ENCODE measurements at places on chromosomes 13 and 19.
A peak's percentile ranks its signal among the peaks of the same experiment; 100 is the strongest.

- no peak for DNase-seq
Observed at GRCh38 chr13:60012488-60012887, 151.2 kb downstream of the DIAPH3 start.

GRCh38 chr19:1752757-1753728 lies at the start of gene ONECUT3:
ONECUT3 (plus strand) TSS chr19:1753506; CDS start chr19:1753663, 157 bp downstream.
- no peak for DNase-seq

- DNase-seq, result no peak
Observed at GRCh38 chr13:36029166-36029565, 102.0 kb downstream of the DCLK1 start.

DNA sequence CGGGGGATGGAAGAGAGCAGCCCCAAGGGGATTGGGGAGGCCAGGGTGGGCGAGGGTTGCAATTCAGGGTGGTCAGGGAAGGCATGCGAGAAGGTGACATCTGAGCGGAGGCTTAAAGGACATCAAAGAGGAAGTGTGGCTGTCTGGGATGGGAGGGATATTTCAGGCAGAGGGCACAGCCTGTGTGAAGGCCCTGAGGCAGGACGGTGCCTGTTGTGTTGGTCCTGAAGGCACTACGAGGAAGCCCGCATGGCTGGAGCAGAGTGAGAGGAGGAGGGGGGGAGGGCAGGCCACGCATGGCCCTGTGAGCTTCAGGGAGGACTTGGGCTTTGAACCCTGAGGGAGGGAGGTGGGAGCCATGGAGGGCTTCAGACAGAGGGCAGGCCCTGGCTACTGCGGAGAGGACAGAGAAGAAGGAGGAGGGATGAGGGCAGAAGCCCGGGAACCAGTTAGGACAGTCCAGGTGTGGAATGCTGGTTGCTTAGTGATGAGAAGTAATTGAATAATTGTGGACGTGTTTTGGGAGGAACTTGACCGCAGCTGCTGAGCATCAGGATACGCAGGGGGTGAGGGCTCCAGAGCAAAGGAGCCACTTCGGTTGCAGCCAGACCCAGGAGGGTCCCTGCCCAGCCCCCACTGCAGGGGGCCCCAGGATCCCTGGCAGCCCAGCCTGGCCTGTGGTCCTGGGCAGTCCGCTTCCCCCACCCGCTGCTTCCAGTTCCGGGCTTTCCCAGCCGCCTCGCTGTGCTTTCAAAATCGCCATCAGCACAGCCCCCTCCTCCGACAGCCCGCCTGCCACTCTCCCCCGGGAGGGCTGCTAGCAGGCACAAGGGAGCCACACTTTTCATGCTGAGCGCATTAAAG lies 6.2 kb downstream of the TLE6 start:
- no peak for DNase-seq

- DNase-seq, result no peak
Observed at GRCh38 chr13:75818179-75818967, 182.2 kb downstream of the LMO7 start.

DNA sequence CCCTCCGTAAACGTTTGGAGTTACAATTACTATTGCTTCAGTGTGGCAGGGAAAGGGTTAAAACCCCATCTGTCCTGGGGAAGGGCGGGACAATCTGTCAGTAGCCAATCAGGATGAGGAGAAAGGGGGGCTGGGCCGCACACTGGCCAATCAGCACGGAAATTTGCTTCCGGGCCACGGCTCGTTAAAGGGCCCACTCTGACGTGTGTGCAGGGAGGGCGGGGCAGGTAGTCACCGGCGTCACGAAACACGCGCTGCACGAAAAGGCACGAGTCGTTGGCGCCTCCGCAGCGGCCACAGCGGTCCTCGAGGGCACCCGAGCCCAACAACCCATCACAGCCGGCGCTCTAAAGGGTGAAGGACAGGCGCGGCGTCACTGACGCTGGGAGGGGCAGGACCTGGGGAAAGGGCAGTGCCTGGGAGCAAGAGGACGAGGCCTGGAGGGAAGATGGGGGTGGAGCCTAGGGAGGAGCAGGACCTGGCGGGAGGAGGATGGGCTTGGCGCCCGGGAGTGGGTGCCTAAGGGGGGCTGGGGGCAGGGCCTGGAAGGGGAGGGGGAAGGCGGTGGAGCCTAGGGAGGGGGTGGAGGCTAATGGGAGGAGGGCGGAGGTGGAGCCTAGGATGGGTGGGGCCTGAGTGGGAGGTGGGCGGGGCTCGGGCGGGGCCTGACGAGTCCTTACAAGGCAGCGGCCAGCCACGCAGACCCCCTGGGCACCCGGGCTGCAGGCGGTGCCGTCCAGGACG lies 4.9 kb downstream of the ADAMTSL5 start:
- peak; percentile 87 for DNase-seq

DNA sequence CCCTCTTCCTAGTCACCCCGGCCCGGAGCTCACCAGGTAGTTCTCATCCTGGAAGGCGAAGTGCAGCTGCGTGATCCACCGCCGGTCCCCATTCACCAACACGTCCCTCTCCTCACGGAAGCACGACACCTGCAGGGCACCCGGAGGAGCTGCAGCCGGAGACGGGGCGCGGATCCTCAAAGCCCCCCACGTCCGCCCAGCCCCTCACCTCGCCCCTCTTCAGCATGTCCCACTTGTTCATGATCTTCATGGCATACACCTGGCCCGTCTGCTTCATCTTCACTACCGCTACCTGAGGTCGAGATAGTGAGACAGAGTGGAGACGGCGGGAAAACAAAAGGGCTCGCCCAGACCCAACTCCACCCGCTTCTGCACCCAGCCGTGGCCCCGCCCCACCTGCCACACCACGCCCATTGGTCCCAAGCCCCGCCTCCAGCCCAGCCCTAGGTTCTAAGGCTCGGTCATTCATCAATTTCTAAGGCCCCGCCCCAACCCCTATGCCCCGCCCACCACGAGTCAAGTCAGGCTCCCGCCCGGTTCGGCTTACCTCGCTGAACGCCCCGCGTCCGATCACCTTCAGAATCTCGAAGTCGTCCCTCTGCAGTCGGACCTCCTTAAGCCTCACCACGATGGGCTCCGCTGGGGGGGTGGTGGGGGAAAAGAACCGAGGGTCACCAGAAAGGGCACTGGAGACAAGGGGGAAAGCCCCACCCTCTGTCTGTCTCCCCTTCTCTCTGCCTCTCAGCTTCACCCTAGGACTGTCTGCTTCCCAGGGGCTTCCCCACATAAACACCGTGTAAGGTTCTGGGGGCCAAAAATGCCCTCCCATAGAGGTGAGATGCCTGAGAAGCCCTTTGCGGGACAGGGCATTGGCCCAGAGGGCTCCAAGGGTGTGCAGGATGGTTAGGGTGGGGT lies 2.8 kb downstream of the DMPK start:
- peak; percentile 68 for DNase-seq

DNA sequence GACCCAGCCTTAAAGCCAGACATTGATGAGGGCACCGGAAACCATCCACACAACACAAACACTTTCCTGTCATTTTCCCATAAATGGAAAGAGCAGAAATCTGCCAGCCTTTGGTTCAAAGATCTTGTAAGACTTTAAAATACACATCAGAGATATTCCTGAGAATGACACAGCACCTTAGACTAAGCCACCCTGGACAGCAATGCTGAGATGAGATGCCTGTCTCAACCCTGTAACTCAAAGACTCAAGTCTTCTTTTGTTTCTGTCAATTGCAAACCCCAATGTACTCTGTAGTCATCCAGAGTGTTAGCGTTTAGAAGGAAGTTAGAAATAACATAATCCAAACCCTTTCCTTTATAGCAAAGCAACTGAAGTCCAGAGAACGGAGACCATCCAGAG lies 119.2 kb downstream of the CCNA1 start:
- no peak for DNase-seq

DNA sequence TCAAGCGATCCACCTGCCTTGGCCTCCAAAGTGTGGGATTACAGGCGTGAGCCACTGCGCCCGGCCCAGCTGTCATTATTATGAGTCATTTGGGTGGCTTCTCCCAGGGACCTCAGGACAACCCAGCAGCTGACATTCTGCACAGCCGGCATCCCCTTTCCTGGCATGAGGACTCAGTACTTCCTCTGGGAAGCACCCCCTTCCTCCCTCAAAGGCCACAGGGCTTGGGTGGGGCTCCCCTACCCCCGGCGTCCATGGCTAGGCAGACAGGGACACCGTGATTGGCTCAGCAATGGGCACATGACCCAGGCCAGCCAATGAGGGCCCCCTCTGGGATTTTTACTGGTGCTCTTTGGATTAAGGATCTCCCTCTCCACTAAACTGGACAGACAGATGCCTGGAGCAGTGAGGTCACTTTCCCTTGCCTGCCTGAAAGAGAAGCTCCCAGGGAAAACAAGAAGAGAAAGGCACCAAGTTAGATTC lies 6.0 kb downstream of the KANK2 start:
- no peak for DNase-seq

- no peak for DNase-seq
Observed at GRCh38 chr13:80858131-80858530, 517.2 kb upstream of the SPRY2 start.

DNA sequence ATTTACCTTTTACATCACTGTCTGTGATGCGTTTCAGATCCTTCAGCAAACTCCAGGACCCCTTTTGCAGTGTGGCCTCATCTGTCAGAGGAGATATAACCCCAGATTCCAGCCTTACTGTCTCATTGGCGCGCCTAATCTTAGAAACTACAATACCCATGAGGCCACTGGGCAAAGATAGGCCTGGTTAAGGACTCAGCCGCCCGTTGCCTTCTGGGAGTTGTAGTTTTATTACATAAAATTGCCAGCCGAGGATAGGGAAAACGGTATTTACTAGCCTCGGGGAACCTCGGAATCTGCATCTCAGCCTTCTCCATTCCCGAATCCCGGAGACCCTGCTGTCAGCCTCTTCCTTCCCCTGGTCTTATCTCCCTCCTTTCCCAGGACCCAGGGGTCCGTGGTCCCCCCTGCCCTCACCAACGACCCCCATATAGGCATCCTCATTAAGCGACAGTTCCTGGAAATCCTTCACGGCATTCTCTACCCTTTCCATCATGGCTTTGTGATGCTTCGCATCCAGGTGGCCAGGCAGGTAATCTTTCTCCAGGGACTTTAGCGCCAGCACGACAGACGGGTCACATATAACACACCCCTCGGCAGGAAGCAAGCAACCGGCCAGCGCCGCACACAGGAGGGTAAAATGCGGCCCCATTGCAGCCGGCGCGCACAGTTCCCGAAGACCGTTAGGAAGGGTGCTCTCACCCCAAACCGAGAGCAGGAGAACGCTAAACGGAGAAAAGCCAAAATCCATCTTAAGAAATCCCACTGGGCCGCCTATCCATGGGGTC lies 1.3 kb downstream of the IZUMO1 start:
- DNase-seq, result peak; percentile 35

GRCh38 chr13:104414181-104414580 lies 1348.0 kb upstream of the SLC10A2 start:
- no peak for DNase-seq

- peak; percentile 23 for DNase-seq
Observed at GRCh38 chr13:113875837-113876281, 12.0 kb upstream of the GAS6 start.

DNA sequence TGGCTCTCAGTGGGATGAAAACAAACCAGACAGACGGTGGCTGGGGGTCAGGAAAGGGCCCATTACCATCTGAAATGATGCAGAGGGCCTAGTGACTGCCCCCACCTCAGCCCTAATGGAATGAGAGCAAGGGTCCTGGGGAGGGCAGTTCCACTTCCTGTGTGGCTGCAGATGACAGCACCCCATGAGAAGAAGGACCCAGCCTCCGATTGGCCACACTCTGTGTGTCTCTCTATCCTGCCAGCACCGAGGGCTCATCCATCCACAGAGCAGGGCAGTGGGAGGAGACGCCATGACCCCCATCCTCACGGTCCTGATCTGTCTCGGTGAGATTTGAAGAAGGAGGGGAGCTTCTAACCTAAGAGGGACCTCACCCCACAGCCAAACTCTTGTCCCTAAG lies 498 bp downstream of the LILRB1 start:
- no peak for DNase-seq

DNA sequence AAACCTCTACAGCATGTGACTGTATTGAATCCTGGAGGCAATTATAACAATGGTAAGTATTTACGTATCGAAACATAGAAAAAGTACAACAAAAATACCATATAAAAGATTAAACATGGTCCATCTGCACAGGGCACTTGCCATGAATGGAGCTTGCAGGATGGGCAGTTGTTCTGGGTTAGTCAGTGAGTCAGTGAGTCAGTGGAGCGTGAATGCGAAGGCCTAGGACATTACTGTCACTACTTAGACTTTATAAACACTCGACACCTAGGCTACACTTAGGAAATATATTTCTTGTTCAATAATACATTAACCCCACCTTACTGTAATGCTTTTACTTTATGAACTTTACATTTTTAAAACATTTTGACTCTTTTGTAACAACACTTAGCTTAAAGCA lies 35.6 kb upstream of the TMTC4 start:
- DNase-seq, result no peak

- no peak for DNase-seq
Observed at GRCh38 chr13:58587183-58587582, 955.6 kb downstream of the PCDH17 start.

DNA sequence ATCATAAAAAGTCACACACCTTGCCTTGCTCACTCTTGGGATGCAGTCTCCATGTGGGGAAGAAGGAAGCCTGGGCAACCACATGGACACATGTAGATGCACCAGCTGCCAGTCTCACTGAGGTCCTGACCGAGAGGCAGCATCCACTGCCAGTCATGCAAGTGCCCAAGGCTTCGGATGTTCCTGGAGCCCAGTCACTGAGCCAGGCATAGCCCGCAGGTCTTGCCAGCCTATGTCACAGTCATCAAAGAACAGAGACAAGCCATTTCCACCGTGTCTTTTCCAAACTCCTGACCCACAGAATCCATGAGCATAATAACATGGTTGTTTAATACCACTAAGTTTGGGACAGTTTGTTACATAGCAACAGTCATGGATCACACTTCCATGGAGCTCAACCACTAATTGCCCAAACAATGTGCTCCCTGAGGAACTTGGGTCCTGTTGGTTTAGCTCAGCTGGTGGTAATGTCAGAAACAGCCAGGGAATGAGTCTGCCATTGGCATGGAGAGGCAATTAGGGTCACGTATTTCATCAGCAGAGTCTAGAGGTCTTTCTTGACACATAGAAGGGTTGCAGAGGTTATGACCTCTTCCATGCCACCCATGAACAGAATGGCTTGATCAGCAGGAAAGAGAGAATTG lies 21.5 kb downstream of the STARD13 start:
- no peak for DNase-seq

DNA sequence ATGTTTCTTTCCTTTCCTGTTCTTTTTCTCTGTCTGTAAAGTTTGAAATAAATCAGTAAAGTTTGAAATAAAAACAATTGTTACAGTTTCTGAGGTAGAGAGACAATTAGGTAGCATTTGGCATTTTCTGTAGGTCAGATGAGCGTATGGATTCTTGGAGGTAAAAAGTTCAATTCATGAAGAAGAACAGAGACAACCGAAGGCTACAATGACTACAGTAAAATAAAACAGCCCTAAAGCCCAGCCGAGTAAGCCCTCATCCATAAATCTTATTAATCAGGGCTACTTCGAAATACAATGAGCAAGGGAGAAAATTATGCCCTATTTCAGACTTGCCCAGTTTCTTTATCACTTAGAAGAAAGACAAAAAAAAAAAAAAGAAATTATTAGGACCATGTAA lies 941.9 kb upstream of the SLC10A2 start:
- no peak for DNase-seq

DNA sequence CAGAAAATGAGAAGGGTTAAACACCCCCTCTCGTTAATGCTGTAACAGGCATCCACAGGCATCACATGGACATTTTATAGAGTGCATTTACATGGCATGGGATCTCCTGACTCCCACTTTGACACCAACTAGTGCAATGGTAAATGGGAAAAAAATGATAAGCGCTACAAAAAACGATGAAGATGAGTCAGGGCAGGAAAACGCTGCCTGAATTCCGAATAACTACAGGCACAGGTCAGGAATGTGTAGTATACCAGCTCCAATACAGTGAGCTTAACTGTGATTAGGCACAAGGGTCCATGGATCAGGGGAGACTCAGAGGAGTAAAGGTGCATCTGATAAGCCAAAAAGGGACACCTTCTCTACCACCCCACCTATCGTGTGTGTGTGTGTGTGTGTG lies 223.6 kb downstream of the FOXO1 start:
- DNase-seq, result no peak
